HepG2 (cell line): ENCODE measurements at places on chromosomes 13 and 19. TPM values are rescaled to one million over a fixed set of nuclear protein-coding genes. Genes with fewer than 3 reads are reported as not detected.

PRODH2 gene
- 42.0 and 86.7 TPM in 2 replicates for total RNA-seq

DNA sequence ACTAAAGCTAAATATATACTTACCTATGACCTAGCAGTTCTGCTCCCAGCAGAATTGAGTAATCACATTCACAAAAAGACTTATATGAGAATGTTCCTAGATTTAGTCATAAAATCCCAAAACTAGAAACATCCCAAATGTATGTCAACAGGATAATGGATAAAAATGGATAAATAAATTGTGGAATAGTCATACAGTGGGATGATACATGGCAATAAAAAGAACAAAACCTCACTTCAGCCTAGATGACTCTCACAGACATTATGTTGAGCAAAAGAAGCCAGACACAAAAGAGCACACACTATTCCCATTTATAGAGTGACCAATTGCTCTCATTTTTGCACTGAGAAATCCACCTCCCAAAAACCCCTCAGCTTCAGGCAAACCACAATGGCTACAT lies 352.4 kb upstream of the HTR2A start:
- DNase-seq, result no peak
- H3K27ac ChIP-seq, result no peak overlapping the region
- no peaks in the 10 kb centered on the region for H3K4me1 ChIP-seq
- no peak overlapping the region for H3K4me3 ChIP-seq
- no peaks in the 10 kb centered on the region for H3K36me3 ChIP-seq
- H3K27me3 ChIP-seq, result no peaks in the 10 kb centered on the region

FPR2 gene
- total RNA-seq, result not detected in 2 replicates

DNA sequence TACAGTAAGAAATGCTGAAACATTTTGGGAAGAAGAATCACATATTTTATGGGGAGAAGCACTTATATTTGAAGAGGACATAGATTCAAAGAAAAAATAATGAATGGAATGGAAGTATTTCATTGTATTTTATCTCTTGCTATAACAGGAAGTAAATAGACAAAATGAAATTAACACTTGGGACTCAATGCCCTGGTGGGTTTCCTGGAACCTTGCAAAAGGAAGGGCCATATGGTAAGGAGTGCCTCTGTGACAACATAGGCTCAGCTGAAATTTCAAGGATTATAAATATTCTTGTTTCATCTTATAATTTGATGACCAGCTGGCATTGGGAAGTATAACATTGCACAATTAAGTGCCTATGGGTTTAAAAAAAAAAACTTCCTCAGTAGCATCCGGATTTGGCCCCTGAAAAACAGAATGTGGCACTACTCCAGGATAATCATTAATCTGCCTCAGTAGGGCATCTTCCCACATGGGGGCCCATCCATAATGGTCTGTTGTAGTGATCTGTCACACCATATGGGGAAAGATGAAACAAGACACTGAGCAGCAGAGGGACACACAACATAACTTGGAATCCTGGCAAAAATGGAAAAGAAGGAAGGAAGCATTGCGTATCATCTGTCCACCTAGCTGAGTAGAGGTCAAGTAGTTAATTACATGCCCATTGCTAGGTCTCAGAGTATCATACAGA lies 321.6 kb downstream of the NDFIP2 start:
- no peaks in the 10 kb centered on the region for H3K36me3 ChIP-seq
- no peak for DNase-seq
- H3K4me3 ChIP-seq, result no peak overlapping the region
- H3K4me1 ChIP-seq, result no peaks in the 10 kb centered on the region; the same call in 1 of the 2 replicates

- no peak for DNase-seq
- H3K27ac ChIP-seq, result no peak overlapping the region
- H3K36me3 ChIP-seq, result no peaks in the 10 kb centered on the region
- peaks cover 8% of the 10 kb centered on the region for H3K27me3 ChIP-seq
Measured at GRCh38 chr13:113976711-113977684, 3.1 kb upstream of the C13orf46 start.

- DNase-seq, result no peak
- peak overlapping the region; percentile 56 for H3K27ac ChIP-seq
- H3K4me1 ChIP-seq, result peaks cover 54% of the 10 kb centered on the region
- no peaks in the 10 kb centered on the region; the same call in 2 of the 3 replicates for H3K36me3 ChIP-seq
Measured at GRCh38 chr13:33195693-33196464, 89.7 kb downstream of the STARD13 start.

RASIP1 gene
- 0.44 and 0.49 TPM in 2 replicates for total RNA-seq

GRCh38 chr13:68047889-68048288 lies 817.8 kb upstream of the PCDH9 start:
- no peaks in the 10 kb centered on the region for H3K4me1 ChIP-seq
- no peaks in the 10 kb centered on the region for H3K36me3 ChIP-seq
- no peak for DNase-seq
- no peak overlapping the region for H3K27ac ChIP-seq
- no peak overlapping the region for H3K4me3 ChIP-seq

DNA sequence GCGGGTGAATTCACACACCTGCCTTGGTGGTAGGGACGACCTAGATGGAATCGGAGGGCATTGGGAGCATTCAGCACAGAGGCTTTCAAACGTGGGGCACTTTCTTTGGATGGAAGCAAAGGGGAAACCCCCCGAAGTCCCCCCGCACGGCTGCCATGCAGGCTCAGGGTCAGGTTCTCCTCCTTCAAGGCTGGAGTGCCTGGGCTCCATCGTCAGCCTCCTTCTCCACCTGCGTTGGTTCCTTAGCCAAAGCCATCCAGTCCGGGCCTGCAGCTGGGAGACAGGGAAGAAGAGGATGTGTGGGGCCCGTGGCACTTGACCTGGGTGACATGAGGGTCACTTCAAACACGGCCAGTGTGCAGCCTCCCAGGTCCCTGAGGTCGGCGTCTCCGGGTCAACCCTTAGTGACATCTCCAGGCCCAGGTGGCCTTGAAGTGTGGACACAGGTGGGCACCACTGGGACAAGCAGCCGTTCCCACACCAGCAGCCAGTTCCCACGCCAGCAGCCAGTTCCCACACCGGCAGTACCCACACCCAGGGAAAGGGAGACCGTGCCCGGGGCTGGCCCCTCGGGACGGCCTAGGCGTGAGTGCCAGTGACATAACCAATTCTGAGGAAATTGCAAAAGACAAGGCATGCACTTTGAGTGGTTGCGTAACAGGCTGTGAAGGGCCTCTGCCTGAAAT lies 116.0 kb downstream of the SOX1 start:
- no peaks in the 10 kb centered on the region for H3K4me1 ChIP-seq
- H3K4me3 ChIP-seq, result no peak overlapping the region
- no peak overlapping the region for H3K27ac ChIP-seq
- peak; percentile 10 for DNase-seq
- peaks cover 4% of the 10 kb centered on the region for H3K27me3 ChIP-seq
- no peaks in the 10 kb centered on the region for H3K36me3 ChIP-seq

- peak overlapping the region; percentile 74 for H3K27ac ChIP-seq
- H3K4me1 ChIP-seq, result peaks cover 55% of the 10 kb centered on the region
- peaks cover 22% of the 10 kb centered on the region; the same call in 1 of the 3 replicates for H3K36me3 ChIP-seq
- H3K4me3 ChIP-seq, result peak overlapping the region; percentile 70
Measured at GRCh38 chr19:1840541-1841115, 7.7 kb downstream of the REXO1 start.

DNA sequence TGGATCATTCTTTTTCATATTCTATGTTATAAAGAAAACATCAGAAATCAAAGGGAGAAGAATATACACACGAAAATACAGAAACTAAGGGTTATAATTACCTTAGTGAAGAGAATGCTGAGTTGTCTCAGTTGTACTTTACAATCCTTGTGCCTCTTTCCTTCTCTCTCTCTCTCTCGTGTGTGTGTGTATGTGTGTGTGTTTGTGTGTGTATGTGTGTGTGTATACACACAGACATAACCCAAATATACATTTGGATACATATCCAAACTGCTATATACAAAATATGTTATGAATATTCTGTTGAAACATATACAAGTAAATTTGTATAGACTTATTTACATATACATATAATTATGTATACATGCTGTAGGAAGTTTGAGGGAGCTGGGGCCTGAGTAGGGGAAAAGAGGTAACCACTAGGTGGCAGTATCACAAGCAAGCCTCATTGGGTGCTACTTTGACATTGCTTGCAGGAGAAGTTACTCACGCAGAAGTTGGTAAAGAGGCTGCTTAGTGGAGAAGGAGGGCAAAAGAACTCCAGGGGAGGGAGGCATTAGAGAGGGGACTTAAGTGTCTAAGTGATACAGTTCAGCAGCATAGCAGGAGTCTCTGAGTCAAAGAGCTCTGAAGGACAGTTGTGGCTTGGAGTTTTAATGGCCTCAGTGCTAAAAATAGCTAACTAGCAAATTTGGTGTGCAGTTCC lies 465.1 kb upstream of the PCDH20 start:
- no peak overlapping the region for H3K27ac ChIP-seq
- H3K27me3 ChIP-seq, result no peaks in the 10 kb centered on the region
- peak; percentile 21 for DNase-seq
- no peaks in the 10 kb centered on the region for H3K36me3 ChIP-seq
- no peaks in the 10 kb centered on the region for H3K4me1 ChIP-seq

- no peak overlapping the region for H3K27ac ChIP-seq
- H3K27me3 ChIP-seq, result 0 out of 3 replicates have a peak, but pooled peaks cover under 1% of the 10 kb centered on the region
- no peak overlapping the region for H3K4me3 ChIP-seq
- no peak for DNase-seq
Measured at GRCh38 chr13:51034906-51035305, 76.2 kb downstream of the C13orf42 start.

ZNF865 gene
- total RNA-seq, result 0.93 and 1.0 TPM in 2 replicates

GRCh38 chr19:8342684-8343482 lies at the start of gene KANK3:
TSS of gene KANK3 (minus strand) at chr19:8343262. CDS start at chr19:8337828, 5,434 bp downstream.
- H3K36me3 ChIP-seq, result no peaks in the 10 kb centered on the region
- no peak within 1 kb of the TSS for H3K27ac ChIP-seq
- H3K4me1 ChIP-seq, result peaks cover 55% of the 10 kb centered on the region
- H3K27me3 ChIP-seq, result peaks cover 11% of the 10 kb centered on the region; the same call in 2 of the 3 replicates
- peak; percentile 90 for DNase-seq
- peak within 1 kb of the TSS; percentile 51 for H3K4me3 ChIP-seq

DNA sequence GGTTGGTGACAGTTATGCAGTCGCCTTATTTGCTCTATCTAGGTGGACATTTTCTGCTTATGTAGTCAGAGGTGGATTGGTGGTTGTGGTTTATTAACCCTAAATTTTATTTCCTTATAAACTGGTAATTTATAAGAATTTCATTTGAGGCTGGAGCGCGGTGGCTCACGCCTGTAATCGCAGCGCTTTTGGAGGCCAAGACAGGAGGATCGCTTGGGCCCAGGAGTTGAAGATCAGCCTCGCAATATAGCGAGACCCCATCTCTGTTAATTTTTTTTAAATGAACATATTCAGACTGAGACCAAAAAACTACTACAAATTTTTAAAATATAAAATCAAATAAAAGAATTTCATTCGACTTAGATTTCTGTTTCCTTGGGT lies 810 bp downstream of the ZNF627 start:
- peak overlapping the region; percentile 85 for H3K27ac ChIP-seq
- H3K4me3 ChIP-seq, result peak overlapping the region; percentile 89
- H3K4me1 ChIP-seq, result peaks cover 52% of the 10 kb centered on the region
- no peak for DNase-seq
- no peaks in the 10 kb centered on the region for H3K36me3 ChIP-seq

DNAAF3 gene
- 0.40 and 0.41 TPM in 2 replicates for total RNA-seq

DNA sequence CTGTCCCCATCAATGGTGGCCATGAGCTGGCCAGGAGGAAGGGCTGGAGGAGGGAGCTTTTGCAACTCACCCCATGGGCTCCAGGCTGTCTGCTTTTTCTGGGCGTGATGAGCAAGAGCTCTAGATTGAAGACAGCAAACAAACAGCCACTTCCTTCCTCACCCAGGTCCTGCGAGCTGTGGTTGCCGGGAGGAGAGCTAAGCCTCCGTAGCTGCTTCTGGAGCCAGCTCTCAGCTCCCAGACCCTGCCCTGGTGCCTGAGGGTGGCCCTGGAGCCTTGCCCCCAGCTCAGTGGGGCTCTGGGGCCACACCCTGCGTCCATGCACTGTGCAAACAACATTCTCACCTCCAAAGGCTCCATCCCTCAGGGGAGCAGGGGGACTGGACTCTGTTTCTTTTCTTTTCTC lies 6.2 kb downstream of the MYO1F start:
- no peak overlapping the region for H3K4me3 ChIP-seq
- H3K27me3 ChIP-seq, result no peaks in the 10 kb centered on the region; the same call in 1 of the 2 replicates
- DNase-seq, result peak; percentile 34
- no peaks in the 10 kb centered on the region for H3K4me1 ChIP-seq

DNA sequence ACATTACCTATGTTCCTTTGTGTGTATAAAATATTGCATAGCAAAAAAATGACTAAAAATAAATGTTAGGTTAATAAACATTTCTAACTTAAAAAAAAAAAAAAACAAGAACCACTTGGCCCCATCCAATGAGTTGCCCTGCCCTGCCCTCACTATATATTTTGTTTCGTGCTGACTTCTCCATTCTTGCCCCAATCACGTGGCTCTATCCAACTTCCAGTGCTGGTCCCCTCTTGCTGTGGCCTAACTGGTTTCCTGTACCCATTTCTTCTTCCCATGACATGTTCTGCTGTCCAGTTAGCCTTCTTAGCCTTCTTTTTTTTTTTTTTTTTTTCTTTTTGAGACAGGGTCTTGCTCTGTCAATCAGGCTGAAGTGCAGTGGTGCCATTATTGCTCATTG lies 151.6 kb downstream of the FOXO1 start:
- H3K36me3 ChIP-seq, result no peaks in the 10 kb centered on the region
- no peak for DNase-seq
- H3K4me3 ChIP-seq, result no peak overlapping the region

DNA sequence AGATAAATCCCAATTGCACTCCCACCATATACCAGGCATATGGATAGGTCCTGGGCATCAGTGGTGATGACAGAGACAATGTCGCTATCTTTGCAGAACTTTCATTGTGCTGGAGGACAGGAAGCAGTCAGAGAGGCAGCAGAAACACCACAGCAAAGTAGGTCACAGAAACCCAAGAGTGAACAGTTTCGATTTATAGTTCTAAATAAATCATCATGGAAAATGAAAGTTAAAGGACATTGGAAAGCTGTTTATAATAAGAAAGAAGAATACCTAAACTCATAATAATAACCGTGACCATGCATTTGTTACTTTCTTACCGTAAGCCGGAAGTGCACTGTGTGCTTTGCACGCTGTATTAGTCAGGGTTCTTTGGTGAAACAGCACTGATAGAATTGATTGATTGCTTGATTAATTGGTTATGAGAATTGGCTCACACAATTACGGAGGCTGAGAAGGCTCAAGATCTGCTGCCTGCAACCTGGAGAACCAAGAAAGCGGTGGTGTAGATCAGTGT lies 38.9 kb downstream of the ALOX5AP start:
- DNase-seq, result no peak
- no peak overlapping the region for H3K4me3 ChIP-seq
- H3K27ac ChIP-seq, result no peak overlapping the region

CYP4F8 gene
- not detected in 2 replicates for total RNA-seq

- no peak overlapping the region for H3K4me3 ChIP-seq
- H3K27me3 ChIP-seq, result no peaks in the 10 kb centered on the region
- no peak overlapping the region for H3K27ac ChIP-seq
Measured at GRCh38 chr13:86569119-86569518, 769.9 kb upstream of the SLITRK6 start.

SIGLEC12 gene
- total RNA-seq, result not detected in 2 replicates

PSG2 gene
- not detected in 2 replicates for total RNA-seq

- no peaks in the 10 kb centered on the region for H3K36me3 ChIP-seq
- no peaks in the 10 kb centered on the region for H3K27me3 ChIP-seq
- H3K27ac ChIP-seq, result no peak overlapping the region
- DNase-seq, result no peak
- no peaks in the 10 kb centered on the region for H3K4me1 ChIP-seq
Measured at GRCh38 chr13:29162638-29163235, 342.6 kb downstream of the MTUS2 start.

GRCh38 chr19:1874554-1875185 lies 10.6 kb downstream of the ABHD17A start:
- no peaks in the 10 kb centered on the region for H3K27me3 ChIP-seq
- peak overlapping the region; percentile 94 for H3K4me3 ChIP-seq
- no peaks in the 10 kb centered on the region for H3K36me3 ChIP-seq
- peak overlapping the region; percentile 79 for H3K27ac ChIP-seq
- peaks cover 56% of the 10 kb centered on the region for H3K4me1 ChIP-seq

- H3K27ac ChIP-seq, result no peak overlapping the region
- H3K36me3 ChIP-seq, result no peaks in the 10 kb centered on the region
- H3K4me1 ChIP-seq, result no peaks in the 10 kb centered on the region
- no peak overlapping the region for H3K4me3 ChIP-seq
- peaks cover 7% of the 10 kb centered on the region; the same call in 2 of the 3 replicates for H3K27me3 ChIP-seq
Measured at GRCh38 chr19:6568816-6569215, 22.1 kb downstream of the CD70 start.
